Activated CD4-positive, alpha-beta T cell treated with anti-CD3 and anti-CD28 coated beads, Interleukin-2, amount 50 U/mL, for 4 hours (primary cell): ENCODE measurements at places on chromosomes 13 and 19.

GRCh38 chr19:29690842-29691241 is 24.2 kb downstream of the C19orf12 start:
- peak; percentile 41 for DNase-seq

DNA sequence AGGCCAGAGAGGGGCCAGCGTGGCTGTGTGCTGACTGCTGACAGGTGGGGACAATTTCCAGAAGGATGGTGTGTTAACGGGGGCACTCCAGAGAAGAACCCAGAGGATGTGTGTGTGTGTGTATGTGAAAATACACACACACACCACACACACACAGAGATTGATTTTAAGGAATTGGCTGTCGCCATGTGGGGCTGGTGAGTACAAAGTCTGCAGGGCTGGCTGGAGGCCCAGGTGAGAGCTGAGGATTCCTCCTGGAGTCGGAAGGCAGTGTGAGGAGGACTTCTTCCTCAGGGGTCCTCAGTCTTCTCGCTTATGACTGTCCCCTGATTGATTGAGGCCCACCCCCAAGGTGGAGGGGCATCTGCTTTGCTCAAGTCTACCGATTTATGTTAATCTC is 7.6 kb upstream of the GJB6 start:
- no peak for DNase-seq

DNA sequence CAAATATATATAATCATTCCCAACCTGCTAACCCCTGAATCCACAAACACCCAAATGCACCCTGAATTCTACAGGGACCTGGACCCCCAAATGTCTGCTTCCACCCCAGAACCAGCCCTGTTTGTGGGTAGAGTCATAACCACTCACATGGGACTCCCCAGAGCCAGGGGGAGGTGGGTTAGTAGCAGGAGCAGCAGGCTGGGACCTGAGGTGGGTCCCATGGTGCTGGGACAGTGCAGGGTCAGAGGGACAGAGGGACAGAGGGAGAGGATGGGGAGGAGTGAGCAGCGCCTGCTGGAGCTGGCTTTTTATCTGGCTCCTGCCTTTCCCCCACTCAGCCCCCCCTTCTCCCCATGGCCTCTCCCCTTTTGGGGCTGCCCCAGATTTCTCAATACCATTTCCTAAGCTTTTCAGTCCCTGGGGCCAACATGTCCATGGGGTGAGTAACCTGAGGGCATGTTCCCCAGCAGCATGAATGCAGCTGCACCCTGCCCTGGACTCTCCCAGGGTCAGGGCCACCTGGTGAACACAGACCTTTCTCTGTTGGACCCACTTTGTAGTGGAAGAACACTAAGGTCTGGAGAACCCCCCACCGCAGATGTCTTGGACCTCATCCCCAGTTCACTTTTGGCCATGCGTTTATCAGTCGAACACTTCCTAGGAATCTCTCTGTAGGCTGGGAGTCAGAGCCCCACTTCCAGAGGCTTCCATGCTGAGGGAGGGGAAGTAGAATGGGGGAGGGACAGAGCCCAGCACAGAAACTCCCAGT is at the start of gene C3:
Gene C3, minus strand, starts transcription at position 282 of the 769 bp plus-strand sequence. Its CDS starts 61 bp downstream, at position 221.
- DNase-seq, result no peak

- DNase-seq, result no peak
These were observed 173.2 kb downstream of the KDM4B start for GRCh38 chr19:5141850-5142724.

- DNase-seq, result no peak
These were observed 67.6 kb downstream of the TNFRSF19 start for GRCh38 chr13:23637829-23638228.

- no peak for DNase-seq
These were observed 526.2 kb downstream of the UQCRFS1 start for GRCh38 chr19:28686756-28687155.

- DNase-seq, result no peak
These were observed 28.6 kb downstream of the ALOX5AP start for GRCh38 chr13:30763786-30764413.

DNA sequence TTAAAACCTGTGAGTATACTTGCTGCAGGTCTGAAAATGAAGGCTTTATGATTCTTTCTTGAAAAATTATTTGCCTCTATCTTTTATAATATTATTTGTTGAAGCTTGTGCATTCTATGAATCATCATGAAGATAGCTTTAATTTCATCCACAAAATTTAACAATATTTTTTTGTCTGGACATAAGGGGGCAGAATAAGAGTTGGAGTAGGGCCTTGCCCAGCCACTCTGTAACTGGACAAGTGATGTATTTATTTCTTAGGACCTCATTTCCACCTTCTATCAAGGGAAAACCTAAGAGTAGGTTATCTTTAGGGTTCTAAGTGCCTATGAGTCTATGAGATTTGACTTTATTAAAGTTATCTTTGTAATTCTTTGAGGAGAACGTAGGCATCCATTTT is 49.9 kb downstream of the N4BP2L1 start:
- no peak for DNase-seq

DNA sequence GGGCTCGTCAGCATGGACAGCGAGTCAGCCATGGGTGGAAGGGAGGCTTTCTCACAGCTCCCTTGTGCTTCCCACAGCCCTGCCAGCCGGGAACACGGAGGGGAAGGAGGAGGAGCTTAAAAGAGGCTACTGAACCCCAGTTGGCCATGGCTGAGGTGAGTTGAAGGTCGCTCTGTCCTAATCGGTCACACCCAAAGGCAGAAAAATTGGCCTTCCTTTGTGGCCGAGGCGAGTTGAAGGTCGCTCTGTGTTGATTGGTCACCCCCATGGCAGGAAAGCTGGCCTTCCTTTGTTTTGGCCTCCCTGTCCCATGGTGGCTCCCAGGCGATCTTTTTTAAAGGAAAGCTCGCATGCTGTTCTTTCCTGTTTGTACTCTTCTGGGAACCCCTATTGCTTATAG is 5.1 kb downstream of the ZNF473 start:
- DNase-seq, result no peak

DNA sequence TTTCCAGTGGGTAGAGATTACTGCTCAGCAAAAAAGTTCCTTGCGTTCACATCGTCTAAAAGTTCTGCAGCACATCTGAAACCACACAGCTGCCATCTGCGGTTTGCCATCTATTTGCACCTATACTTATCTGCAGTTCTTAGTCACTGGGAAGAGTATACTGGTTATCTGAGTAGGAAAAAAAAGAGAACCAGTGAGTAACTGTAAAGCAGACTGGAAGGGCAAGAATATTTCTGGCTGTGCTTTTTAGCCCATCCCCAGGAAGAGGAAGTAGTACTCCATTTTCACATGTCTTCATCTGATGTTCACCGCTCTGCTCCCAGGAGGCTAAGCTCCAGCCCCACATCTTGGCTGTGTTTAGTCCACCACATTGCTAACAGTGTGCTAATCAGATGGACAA is 35.6 kb downstream of the EFNB2 start:
- DNase-seq, result no peak

DNA sequence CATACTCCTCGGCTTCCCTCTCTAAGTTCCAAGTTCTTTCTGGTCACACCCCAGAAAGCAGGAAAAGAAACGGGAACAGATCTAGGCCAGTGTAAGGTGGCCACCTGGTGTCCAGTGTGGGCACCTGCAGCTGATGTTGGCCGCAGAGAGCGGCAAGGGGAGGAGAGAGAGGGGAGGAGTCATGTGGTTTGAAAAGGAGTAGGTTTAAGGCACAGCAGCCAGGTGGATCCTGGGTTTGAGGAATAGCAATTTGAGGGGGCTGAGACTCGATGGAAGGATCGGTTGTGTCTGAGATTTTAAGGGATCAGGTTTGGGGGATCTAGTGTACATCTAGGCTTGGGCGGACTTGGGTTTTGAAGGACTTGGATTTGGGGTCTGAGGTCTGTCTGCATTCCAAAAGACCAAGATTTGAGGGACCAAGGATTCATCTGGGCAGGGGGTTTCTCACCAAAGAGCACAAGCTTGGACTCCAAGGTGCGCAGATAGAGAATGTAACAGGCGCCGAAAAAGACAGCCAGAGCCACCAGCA is 1.2 kb downstream of the RABAC1 start:
- DNase-seq, result no peak

DNA sequence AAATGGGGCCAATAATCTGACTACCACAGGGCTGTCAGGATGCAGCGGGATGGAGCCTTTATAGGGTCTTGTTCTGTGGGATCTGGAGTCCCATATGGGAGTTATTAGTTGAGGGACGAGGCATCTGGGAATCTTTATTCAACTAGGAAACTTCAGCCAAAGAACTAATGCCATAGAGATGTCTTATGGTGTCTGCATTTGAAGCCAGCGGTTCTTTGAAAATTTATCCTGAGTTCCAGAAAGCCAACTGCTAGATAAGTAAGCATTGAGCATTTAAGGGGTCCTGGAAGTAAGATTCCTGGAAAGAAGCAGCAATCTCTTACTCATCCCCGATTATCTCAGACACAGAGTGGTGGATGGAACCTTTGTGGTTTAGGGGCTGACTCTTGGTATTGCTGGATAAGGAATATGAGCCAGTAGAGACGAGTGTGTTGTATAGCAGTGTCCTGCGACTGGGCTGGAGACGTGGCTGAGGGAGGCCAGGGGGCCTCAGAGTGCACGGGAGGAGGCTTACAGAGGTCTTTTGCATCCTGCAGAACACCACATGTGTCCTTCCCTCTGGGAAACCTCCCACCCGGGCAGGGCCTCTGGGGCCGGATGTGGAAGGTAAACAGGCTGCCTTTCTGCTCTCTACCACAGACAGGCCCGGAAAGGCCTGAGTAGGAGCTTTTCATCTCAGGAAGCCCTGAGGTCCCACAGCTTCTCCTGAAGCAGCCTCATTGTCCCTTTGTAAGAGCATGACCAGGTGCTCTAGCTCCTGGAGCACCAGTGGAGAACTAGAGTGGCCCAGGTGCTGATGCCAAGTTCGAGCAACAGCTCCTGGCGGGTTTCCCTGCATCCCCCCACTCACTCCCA is 28.8 kb downstream of the ACTN4 start:
- no peak for DNase-seq

GRCh38 chr13:48491423-48492095 is 41.3 kb downstream of the RCBTB2 start:
- no peak for DNase-seq

GRCh38 chr13:98203646-98204326 is 26.7 kb upstream of the RNF113B start:
- DNase-seq, result no peak

DNA sequence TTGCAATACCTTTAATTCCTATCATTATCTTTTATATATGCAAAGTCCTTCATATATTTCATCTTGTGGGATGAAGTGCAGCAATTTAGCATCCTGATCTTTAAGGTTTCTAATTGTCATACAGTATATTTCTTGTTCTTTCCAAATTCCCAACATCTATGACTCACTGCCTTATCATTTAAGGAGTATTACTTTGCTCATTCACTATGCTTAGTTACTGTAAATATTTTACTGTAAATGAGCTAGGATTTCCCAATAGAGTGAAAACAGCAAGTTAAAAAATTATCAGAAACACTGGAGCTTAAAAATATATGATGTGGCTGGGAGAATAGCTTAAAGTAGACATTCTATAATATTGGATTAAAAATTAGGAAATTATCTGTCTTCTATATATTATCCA is 69.9 kb downstream of the SLITRK6 start:
- DNase-seq, result no peak

- no peak for DNase-seq
These were observed 1.3 kb upstream of the GALP start for GRCh38 chr19:56174550-56174949.

- DNase-seq, result no peak
These were observed 1189.2 kb downstream of the EFNB2 start for GRCh38 chr13:105346141-105346775.

GRCh38 chr13:92954746-92955145 is 271.9 kb upstream of the GPC6 start:
- DNase-seq, result no peak

GRCh38 chr19:4174895-4175668 is 7.3 kb downstream of the SIRT6 start:
- no peak for DNase-seq

DNA sequence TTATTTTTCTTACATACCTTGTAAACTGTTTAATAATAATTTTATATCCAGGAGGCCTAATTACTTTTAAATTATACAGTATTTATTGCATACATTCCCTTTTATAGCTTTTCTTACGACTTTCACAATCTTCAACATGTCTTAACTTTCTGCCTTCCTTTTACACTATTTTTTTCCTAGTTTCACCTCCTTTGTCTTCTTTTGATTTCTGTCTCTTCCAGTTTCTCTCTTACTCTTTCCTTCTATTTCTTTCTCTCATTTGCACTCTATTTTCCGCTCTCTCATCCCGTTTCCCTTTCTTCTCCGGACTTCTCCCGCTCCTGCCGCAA is 11.5 kb downstream of the ZNF552 start:
- no peak for DNase-seq

DNA sequence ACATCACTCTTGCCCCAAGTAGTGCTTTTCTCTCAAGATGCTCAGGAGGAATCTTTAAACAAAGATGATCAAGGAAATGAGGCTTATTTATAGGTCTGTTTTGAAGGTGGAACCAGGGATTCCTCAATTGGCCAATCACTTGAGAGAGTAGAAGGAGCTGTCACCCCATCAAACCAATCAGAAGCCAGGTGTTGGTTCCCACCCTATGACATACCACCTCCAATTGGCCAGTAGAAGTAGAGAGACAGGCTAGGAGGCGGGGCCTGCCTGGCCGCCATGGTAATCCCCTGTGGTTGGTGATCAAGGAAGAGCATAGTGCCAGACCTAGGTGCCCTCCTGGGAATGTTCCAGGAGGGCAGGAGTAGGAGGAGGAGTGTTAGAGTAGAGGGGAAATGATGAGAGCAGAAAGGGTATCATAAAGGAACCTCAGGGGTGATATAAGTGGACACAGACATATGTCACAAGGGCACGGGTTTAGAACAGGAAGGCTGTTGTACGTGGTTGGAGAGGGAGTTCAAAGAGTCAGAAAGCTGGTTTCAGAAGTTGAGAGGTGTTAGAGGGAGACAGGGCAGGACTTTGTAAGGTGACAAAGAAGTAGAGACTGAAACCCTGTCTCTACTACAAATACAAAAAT is 10.5 kb downstream of the PMIS2 start:
- DNase-seq, result no peak

DNA sequence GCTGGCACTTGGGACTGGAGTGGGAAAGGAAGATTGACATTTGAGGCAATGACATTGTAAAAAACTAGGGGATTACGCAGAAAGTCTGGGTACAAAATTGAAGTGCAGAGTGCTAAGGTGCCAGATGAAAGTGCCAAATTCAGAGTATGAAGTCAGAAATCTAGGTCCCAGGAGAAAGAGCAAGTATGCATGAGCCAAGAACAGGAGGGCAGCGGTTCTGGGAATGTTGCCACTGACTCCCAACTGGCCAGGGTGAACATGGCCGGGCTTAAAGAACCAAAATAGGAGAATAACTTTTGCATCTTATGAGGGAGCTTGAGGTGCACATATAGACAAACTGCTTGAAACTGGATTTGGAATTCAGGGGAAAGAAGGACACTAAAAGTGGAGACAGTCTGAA is 495.8 kb upstream of the KLF12 start:
- DNase-seq, result no peak
